LHCN-M2 (cell line): ENCODE measurements at places on chromosomes 7 and 10.
A peak's percentile ranks its signal among the peaks of the same experiment; 100 is the strongest.

DNA sequence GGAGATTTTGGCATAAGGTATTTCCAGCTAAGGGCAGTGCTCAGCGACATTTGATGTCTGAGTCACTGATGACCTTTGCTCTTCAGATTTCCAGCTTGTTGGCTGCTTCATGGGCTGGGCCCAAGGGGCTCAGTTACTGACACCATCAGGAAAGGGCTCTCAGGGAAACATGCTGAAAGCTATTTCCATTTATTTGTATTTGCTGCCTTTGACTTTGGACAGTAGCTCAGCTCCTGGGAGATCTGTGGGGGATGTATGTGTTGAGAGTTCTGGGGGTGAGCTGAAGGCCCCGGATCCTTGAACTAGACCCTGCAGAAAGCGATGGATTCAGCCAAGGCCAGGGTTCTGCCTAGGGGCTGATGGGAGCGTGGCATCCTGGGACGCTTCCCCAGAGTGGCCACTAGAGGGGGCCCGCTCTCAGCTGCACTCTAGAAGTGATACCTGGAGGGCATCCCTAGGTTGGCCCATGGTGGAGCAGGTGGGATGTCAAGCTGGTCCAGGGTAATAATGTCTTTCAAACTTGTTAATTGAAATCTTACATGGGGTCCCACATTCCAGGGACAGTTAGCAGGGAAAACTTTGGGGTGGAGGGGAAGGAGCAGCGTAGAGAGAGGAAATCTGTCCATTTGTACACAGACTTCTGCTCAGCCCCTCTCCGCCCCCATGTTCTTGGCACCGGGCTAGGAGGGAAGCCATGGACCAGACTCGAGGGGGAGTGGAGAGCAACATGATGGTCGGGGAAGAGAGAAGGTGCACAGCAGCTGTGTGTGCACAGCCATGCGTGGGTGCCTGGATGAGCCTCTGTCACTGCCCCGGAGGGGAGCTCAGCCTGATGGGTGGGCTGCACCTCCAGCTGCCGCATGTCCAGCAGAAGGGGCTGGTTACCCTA is 3.0 kb upstream of the BTBD16 start:
- DNase-seq, result peak; percentile 29

DNA sequence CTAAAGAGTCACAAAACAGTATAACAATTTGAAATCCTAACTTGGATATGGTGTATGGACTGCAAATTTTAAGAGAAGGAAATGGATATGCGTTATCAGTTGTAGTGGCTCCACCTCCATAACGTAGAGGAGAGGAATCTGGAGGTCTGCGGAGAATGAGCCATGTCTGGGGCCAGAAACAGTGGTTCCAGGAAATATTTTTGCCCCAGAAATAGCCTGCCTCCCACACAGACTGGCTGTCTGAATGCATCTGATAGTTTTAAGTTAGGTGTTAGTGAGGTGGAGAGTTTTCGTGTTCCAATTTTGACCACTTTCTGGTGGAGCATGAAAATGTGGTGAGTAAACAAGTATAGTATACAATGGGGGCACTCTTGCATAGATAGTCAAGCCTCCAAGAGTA is 1.6 kb downstream of the PHTF2 start:
- DNase-seq, result no peak

DNA sequence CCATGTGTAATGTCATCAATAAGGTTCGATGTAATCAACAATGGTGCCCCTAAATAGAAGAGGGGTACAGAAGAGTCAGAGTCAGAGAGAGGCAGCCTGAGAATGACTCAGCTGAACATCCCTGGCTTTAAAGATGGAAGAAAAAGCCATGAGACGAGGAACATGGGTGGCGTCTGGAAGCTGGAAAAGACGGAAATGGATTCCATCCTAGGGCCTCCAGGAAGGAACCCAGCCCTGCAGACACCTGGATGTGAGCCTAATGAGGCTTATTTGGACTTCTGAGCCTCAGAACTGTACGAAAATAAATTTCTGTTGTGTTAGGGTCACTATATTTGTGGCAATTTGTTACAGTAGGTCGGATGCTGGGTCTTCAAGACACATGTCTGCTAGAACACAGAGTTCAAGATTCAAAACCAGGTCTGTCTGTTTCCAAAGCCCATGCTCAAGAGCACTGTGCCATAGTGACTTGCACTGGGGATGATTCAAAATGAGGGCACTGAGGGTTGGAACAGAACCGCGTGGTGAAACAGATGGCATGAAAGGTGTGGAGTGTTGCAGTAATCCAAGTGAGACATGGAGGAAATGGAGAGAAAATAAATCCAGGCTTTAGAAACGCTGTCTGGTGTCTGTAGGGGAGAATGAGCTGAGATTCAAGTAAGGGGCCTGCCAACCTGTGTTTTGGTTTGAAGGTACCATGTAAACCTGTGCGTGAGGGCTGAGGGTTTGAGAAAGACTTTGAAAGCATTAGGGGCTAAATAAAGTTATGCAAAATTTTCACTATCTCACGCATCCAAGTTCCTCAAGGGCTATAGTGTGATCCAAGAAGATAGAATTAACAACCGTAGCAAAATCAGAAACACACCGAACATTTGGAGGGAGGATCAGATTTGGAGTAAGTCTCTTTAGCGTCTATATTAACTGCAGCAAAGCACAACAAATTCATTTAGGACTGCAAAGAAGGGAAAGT is 849.1 kb upstream of the AUTS2 start:
- DNase-seq, result no peak

GRCh38 chr7:155585951-155586350 is 39.6 kb upstream of the CNPY1 start:
- no peak for DNase-seq

DNA sequence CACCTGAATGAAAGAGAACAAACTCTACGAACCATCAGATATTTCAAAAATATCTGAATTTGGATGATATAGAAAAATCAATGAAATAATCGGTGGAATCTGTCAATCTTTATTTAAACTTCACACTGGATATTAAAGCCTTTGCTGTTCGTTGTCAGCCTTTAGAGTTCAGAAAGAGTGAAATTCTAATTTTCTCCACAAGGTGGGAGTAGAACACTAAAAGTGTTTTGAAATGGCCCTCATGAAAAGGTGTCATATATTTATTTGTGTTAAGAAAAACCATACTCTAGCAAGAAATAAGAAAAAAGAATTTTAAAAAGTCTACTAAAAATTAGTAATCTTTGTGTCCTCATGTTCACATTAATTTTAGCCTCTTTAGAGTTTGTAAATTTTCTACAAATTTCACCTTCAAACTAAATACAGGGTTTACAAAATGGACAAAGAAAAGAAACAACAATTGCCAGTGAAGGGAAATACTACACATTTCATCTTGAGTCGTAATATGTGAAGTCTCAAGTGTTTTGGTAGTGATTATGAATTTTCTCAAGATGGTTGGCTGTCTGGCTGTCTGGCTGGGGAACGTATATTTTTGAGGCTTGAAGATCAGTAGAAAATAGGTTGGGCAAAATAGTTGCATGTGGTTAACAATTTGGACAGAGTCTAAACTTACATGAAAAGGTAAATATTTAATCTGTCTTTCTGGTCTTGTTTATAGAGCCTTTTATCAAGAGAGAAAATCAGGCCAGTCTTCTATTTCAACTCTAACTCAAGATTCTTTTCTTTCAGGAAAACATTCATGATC is 43.7 kb downstream of the DNAJB9 start:
- peak; percentile 45 for DNase-seq

DNA sequence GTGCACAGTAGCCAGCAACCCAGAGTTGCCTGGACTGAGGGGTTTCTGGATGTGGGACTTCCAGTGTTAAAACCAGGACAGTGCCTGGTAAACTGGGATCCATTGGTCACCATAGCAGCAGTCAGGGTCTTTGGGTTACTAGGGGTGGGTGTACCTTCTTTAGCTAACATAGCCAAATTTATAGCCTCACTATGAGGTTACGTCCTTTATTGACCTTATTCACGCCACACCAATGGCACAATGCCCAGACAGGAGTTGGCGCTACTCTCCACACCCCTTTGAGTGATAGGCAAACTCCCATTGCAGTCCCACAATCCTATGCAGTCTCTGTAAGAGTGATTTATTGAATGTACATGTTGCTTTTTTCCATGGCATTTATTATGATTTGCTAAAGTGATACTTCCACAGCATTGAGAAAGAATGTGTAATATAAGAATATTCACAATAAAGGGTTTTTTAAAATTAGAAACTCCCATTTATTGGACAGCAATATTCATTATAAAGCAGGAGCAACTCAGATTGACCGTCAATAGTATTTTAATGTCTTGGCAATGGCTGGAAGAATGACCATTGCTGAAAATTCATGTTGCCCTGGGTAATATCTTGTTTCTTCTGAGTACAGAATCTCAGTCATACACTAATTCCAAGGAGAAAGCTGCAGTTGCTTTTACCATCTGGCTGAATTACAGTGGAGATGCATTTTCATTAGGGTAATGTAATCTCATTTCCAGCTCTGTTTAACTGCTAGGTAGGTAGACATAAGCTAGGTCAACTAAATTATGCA is 26.1 kb downstream of the IFIT5 start:
- DNase-seq, result no peak

- DNase-seq, result peak; percentile 10
These were observed 23.7 kb upstream of the TIAL1 start for GRCh38 chr10:119620241-119621077.

GRCh38 chr7:142787783-142788182 is 17.0 kb downstream of the PRSS2 start:
- no peak for DNase-seq

GRCh38 chr10:28722065-28722803 is 44.9 kb downstream of the BAMBI start:
- DNase-seq, result peak; percentile 11

DNA sequence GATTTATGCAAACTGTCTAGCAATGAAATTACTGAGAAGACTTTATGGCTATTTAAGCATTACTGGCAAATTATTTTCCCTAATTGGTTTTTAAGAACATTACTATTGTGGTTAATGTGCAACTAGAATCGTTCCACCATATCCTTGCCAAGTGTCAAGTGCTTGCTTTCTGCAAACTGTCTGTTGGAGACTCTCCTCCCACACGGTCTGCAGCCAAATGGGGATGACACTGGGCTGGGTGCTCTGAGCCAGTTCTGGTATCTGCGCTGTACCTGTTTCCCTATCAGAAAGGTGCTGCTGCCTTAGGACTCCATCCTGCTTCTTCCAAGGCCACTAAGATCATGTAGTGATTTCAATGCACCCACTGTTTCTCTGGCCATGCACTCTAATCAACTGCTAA is 110.4 kb downstream of the RAMP3 start:
- DNase-seq, result no peak

GRCh38 chr7:105664816-105665525 is 83.7 kb upstream of the EFCAB10 start:
- peak; percentile 66 for DNase-seq

GRCh38 chr10:116766241-116766827 is 24.0 kb upstream of the HSPA12A start:
- DNase-seq, result no peak

DNA sequence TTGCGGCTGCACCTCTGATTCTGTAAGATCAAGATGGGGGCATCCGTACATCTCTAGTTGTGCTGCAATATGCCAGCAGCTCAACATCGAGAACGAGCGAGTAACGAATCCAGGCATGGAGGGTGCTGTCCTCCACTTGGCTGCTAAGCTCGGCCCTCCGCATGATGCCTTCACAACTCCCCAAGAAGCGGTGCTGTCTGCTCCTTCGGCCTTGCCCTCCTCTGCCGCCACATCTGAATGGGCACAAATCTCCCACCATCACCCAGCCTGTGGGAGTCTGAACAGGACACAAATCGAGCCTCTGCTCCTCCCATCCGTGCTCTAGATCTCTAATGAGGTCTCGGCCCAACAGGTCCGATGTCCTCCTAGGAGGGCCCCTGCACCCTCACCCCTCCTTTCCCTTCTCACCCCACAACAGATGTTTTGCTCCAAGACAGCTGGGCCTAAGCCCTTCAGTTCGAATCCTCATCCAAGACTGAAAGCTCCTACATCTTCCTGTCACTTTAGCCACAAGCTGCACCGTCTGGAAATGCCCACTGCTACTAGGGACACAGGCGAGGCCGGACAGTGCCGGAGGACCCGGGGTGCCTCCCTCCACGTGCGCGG is 86.7 kb downstream of the ZNF33B start:
- peak; percentile 6 for DNase-seq

- DNase-seq, result peak; percentile 41
These were observed 10.7 kb downstream of the CALD1 start for GRCh38 chr7:134789967-134790685.

- DNase-seq, result no peak
These were observed 100.6 kb upstream of the ELMO1 start for GRCh38 chr7:37549076-37549931.

DNA sequence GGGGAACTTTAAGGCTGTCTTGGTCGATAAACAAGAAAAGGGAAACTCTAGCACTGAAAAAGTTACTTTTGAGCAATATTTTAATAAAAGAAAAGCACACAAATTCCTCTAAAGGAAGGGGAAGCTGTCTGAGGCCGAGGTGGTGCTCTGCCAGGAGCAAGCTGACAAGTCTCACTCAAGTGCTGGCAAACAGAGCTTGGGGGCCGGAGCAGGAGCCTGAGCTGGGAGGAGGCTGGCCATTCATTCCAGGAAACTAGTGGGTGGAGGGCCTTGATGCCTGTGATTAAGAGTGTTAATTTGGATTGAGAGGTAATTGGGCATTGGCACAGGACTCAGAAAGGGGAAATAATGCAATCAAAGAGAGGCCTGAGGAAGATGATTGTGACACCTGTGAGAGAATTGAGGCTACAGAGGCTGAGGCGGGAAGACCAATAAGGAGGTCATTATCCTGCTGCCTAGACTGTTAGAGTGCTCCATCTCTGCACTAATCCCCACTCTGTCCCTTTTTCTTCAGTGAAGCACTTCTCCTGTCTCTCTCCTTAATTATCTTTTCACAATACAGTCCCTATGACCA is 154.9 kb upstream of the COL1A2 start:
- no peak for DNase-seq

- DNase-seq, result peak; percentile 39
These were observed 1.6 kb upstream of the ARHGAP12 start for GRCh38 chr10:31930023-31930751.

GRCh38 chr7:70132852-70133690 is 534.8 kb downstream of the AUTS2 start:
- peak; percentile 46 for DNase-seq

DNA sequence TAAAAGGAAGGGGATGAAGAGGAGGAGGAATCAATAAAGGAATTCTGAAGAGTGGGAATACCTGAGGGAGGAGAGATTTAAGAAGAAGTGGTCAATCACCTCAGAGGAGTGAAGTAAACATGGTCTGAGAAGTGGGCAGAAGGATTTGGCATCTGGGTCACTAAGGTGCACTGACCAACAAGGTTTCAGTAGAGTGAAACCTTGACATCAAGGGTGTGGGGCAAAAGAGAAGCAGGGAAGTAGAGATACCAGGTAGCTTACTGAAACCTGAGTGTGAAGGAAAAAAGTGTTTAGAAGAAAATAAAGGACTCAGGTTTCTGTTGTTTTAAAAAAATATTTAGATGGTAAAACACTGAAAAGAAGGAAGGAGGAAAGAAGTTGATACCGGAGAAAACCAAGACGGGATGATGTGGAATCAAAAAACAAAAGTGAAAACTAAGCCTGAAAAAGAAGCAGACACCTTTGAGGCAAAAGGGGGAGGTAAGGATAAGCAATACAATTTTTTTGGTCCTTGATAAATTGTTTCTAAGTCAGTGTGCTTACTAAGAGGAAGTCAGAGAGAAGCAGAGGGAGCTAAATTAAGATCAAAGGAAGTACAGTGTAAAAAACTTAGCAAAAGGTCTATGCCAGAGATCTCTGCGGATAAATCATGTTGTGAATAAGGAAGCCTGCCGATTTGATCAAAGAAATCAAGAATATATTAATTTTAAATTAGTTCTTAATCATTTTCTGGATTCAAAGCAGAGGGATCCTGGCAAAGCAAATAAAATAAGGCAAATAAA is 137.2 kb upstream of the GPR22 start:
- no peak for DNase-seq

- DNase-seq, result no peak
These were observed 6.5 kb downstream of the TSPAN15 start for GRCh38 chr10:69457771-69458237.

- DNase-seq, result no peak
These were observed 81.9 kb upstream of the CAPZA2 start for GRCh38 chr7:116780521-116780920.
